ENCODE measurements at places on chromosomes 6 and 20.
A peak's percentile ranks its signal among the peaks of the same experiment; 100 is the strongest.

- no peak for DNase-seq
Measured at GRCh38 chr20:13611611-13612125, 27.1 kb downstream of the TASP1 start.

DNA sequence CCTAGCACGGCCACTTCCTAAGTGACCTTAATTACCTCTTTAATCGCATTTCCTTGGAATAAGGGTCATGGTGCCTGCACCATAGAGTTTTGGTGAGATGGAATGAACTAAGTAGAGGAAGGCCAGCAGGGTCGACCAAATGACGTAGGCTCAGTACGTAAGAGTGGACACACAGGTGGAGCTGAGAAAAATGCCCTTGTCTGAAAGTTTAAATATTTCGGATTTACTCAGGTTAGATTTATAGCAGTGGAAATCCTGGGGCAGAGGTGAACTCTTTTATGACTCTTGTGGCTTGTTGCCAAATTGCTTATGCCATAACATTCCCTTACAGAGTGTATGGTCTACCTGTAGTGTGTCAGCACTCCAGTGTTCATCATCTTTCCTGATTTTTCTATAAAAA lies 23.6 kb upstream of the BTBD3 start:
- DNase-seq, result no peak

DNA sequence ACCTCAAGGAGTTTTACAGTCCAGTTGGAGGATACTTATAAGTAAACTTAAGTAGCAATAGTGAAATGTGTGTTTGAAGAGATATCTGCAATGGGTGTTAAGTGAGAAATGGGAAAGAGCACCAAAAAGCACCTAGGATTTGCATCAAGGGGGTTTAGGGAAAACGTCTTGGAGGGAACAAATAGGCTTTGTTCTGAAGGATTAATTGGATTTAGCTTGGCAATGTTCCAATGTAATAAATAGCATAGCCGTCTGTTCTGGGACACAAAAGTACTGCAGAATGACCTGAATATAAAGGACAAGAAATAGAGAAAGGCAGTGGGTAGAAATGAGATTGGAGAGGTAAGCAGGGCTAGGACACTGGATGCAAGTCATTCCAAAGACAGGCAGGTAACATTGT lies 2.8 kb upstream of the MYO6 start:
- DNase-seq, result no peak

DNA sequence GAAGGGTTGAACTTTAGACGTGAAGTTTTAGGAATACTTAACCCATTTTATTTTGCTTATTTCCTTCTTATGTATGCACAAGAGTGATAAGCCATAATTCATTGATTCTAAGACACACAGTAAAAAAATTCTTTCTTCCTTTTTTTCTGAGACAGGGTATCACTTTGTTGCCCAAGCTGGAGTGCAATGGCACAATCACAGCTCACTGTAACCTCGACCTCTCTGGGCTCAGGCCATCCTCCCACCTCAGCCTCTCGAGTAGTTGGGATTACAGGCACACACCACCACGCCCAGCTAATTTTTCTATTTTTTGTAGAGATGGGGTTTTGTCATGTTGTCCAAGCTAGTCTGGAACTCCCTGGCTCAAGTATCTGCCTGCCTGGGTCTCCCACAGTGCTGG lies 116.6 kb upstream of the RNF24 start:
- DNase-seq, result peak; percentile 44

DNA sequence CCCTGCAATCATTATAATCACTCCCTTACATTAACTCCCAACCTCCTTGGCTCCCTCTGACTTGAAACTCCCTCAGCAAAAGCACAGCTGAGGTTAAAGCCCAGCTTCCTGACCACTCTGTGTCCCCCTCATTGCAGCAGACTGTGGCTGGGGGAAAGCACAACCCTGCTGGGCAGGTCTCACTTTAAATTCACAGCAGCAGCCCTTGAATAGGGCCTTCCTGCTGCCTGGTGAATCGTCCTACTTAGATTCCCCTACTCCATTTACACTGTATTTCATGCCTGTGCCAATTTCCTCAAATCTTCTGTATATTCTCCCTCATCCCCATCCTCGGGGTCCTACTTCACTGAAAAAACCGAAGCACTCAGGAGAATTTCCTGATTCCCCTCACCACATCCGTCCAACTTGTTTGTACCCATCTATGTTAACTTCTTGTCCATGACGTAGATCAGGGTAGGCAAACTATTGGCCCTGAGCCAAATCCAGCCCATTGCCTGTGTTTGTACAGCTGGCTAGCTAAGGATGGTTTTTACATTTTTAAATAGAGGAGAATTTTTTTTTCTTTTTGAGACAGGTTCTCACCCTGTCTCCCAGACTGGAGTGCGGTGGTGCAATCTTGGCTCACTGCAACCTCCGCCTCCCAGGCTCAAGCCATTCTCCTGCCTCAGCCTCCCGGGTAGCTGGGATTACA lies 31.5 kb upstream of the GCM1 start:
- no peak for DNase-seq

DNA sequence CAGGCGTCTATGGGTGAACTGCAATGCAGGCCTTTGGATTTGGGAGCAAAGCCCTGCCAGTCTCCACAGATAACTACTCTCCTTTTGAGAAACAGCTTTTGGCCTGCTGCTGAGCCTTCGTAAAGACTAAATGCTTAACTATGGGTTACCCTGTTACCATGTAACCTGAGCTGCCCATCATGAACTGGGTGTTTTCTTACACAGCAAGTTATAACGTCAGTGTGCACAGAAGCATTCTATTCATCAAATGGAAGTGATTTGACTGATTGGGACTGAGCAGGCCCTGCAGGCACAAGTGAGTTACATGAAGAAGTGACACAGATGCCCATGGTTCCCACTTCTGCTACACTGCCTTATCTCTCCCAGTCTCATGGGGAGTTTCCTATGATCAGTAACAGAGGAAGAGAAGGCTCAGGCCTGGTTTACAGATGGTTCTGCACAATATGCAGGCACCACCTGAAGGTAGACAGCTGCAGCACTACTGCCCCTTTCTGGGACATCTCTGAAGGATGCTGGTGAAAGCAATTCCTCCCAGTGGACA lies 319.1 kb downstream of the CD83 start:
- DNase-seq, result no peak
